Activated T-helper 1 cell treated with anti-CD3 and anti-CD28 coated beads, Interleukin-12 subunit alpha, Interleukin-12 subunit beta, Interleukin-2, Interleukin-4 antibody, amounts not matched to agents 30 ng/mL and 10 ng/mL and 1 ng/mL, durations not matched to agents 14 hours and 24 hours and 36 hours (primary cell): ENCODE measurements at places on chromosomes 13 and 19.

DNA sequence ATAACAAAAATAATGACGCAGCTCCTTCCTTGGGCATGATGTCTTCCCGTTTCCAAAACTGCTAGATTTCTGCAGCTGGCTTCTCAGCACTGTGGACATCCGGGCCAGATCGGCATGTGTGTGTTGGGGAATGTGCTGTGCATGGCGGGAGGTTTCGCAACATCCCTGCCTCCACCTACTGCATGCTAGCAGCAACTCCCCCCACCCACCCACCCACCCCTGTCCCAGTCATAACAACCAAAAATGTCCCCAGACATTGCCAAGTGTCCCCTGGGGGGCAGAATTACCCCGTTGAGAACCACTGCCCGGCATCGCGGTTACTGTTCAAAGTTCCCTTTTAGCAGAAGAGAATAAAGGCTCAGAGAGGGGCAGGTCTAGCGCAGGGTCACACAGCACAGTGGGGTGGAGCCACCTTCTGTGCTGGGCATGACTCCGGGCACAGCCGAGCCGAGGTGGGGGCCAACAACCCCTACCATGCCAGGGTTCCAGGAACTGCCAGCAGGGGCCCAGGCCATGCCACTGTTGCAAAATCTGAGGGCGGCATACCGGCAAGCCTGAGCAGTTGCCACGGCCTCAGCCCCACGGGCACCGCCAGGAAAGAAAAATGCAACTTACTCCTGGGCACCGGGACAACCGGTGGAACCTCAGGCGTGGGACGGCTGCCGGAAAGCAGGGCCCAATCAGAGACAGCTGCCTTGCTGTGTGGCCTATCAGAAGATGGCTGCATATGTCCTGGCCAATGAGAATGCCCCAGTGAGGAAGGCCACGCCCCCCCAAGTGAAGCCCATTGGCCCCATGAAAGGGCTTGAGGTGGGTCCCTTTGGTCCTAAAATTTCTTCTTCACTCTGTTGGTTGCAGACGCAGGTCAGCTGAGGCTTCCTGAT, 22.5 kb upstream of the NFIC start:
- no peak for DNase-seq

- DNase-seq = no peak
Measured at GRCh38 chr13:73903561-73903960, 230.6 kb downstream of the KLF12 start.

DNA sequence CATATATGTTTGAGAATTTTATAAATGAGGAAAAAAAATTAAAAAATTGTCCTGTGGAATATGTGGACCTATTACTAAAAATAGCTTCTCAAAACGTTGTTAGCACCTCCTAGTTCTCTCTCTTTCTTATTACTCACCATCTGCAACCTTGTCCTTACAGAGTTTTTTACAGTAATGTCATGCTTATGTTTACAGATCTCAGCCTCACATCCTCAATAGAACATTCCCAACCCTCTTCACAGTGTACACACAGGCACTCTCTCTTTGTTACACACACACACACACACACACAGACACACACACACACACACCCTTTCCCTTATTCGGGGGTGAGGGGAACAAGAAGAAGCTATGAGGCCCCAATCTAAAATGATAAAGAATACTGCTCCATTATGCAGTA, 197.7 kb downstream of the SLITRK6 start:
- no peak for DNase-seq

GRCh38 chr13:27306364-27306763, 35.7 kb downstream of the RASL11A start:
- DNase-seq = no peak

DNA sequence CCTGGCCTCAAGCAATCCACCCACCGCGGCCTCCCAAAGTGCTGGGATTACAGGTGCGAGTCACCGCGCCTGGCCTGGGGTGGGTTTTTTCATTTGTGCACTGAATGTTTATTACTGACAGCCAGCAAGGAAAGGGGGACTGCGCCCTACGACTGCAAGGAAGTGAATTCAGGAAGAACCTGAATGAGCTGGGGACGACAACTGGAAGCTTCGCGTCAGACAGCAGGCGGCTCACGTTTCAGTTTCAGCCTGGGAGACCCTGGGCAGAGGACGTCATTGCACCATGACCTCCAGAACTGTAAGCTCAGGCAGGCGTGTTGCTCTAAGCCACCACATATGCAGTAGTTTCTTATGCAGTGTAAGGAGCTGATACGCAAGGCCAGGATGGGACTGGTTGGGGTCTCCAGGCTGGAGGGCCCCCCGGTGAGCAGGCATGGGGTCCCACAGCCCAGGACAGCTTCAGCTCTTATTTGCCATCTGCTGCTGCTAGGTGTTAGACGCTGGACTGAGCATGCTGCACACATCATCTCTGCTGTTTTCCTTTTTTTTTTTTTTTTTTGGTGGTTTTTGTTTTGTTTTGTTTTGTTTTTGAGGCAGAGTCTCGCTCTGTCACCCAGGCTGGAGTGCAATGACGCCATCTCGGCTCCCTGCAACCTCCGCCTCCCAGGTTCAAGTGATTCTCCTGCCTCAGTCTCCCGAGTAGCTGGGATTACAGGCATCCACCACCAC, 66.6 kb downstream of the GADD45B start:
- DNase-seq = no peak

- DNase-seq = no peak
Measured at GRCh38 chr13:104389691-104390090, 1323.5 kb upstream of the SLC10A2 start.

DNA sequence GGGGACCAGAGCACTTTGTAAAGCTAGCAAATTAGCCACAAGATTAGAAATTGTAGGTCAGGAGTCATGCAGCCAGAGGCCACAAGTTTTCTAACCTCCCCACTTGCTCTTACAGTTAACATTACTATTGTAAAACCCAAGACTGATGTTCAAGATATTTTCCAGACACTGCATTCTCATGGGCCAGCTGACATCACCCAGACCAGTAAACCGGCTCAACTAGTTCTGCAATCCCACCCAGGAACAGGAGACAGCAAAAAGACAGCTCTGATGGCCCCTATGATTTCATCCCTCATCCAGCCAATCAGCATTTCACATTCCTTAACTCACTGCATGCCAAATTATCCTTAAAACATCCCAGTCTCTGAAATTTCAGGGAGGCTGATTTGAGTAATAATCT, 178.5 kb downstream of the PRR20E start:
- DNase-seq = no peak
